Activated CD4-positive, alpha-beta T cell treated with anti-CD3 and anti-CD28 coated beads for 24 hours (primary cell): ENCODE measurements at places on chromosomes 3 and 15.

GRCh38 chr15:91849749-91850161, 3.8 kb upstream of the SLCO3A1 start:
- no peak for DNase-seq

GRCh38 chr3:136380530-136380929, 130.4 kb downstream of the PCCB start:
- DNase-seq, result no peak

- no peak for DNase-seq
Measured at GRCh38 chr3:124352149-124352539, 360.2 kb upstream of the ROPN1 start.

- no peak for DNase-seq
Measured at GRCh38 chr3:105436687-105437086, 70.0 kb downstream of the ALCAM start.

DNA sequence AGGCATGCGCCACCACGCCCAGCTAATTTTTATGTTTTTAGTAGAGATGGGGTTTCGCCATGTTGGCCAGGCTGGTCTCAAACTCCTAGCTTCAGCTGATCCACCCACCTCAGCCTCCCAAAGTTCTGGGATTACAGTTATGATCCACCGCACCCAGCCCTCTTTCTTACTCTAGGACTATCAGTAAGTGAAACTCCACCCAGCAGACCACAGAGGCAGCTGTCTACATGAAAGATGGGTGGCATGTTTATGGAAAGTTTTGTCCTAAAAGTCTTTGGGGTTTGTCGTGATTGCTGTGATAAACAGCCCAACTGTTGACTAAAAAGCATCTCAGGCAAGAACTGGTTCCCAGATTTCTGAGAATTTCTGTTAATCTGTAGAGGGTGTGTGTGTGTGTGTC, 10.9 kb downstream of the ARL6IP5 start:
- no peak for DNase-seq

DNA sequence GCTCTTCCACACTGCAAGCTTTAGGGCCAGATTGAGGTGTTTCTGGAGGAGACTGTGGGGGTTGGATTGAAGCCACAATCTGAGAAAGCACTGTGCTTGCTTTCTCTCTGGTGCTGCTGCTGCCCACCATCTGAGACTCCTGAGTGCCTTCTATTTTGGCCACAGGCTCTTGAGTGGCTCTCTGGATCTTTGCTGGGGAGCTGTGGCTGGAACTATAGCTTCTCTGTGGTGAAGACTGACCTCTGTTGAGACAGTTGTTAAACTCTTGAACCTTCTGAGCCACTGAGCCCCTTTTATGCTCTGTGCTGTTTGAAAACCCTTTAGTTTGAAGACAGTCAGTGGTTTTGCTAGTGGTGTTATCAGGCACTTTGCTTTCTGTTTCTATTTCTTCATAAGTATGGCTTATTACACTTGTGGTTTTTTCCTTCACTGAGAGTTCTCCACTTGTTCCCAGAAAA, 108.7 kb upstream of the TSPAN3 start:
- no peak for DNase-seq

GRCh38 chr15:56469483-56469882, 4.5 kb upstream of the MNS1 start:
- no peak for DNase-seq

GRCh38 chr3:81622395-81622794, 139.1 kb downstream of the GBE1 start:
- DNase-seq, result no peak

DNA sequence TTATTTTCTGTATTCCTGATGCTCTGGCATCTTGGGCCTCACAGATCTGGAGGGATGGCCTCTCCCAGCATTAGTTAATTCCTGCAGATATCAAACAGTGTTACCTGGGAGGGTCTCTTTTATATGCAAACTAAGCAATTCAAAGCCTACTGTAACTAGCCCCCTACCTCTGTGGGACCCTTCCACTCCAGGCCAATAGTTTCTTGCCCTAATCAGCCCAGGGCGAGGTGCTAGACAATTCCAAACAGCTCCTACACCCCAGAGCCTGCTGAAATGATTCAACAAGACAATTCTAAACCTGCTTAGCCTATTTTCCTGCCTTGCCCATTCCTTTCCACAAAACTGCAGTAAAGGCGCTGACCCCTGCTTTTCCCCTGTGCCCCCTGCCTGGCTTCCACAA, 106.6 kb upstream of the IGSF10 start:
- no peak for DNase-seq

DNA sequence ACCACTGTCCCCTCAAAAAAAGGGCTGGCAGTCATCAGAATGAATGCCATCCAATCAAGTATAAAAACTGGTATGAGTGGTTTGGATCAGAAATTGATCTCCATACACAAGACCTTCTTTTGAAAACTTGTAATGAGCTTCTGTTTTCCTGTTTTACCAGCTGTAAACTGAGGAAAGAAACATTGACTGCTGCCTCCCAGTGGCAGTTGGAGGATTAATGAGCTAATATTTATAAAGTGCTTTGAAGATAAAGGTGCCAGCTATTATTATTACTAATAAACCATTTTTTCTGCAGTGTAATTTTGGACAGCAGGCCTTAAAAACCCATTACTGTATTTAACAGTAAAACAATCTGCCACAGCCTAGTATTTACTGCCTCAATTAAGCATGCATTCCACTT, 11.4 kb downstream of the CHL1 start:
- no peak for DNase-seq

GRCh38 chr15:40894681-40895448, 615 bp downstream of the VPS18 start:
- DNase-seq, result no peak

- DNase-seq, result no peak
Measured at GRCh38 chr3:188113756-188114155, 40.2 kb upstream of the LPP start.

DNA sequence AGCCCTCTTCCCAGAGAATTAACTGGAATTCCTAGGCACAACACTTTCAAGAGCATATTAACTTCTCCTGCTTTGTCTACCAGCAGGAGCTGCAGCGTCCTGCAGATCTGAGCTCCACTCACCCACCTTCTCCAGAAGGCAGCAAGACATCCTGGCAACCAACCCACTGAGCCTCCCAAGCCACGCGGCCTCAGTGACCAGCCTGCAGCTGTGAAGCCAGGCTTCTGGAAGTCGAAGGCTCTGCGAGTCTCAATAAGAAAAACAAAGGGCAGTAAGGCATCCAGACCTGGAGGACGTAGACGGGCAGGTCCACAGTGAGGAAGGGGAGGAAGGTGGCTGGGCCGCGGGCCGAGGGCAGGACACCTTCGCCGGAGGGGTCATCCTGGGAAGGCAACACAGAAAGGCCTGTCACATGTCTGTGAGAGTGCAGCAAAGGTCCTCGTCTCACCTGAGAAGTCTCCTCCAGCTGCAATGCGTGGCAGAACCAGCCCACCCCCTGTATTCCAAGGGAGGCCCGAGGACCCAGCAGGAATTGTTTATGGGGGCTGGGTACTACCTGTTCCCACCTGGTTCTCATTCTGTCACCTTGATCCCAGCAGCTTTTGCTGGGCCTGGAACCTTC, 36.2 kb downstream of the ZXDC start:
- no peak for DNase-seq

- no peak for DNase-seq
Measured at GRCh38 chr3:183265157-183265642, 12.1 kb downstream of the B3GNT5 start.

- peak; percentile 9 for DNase-seq
Measured at GRCh38 chr15:70447928-70448698, 315.2 kb downstream of the UACA start.

DNA sequence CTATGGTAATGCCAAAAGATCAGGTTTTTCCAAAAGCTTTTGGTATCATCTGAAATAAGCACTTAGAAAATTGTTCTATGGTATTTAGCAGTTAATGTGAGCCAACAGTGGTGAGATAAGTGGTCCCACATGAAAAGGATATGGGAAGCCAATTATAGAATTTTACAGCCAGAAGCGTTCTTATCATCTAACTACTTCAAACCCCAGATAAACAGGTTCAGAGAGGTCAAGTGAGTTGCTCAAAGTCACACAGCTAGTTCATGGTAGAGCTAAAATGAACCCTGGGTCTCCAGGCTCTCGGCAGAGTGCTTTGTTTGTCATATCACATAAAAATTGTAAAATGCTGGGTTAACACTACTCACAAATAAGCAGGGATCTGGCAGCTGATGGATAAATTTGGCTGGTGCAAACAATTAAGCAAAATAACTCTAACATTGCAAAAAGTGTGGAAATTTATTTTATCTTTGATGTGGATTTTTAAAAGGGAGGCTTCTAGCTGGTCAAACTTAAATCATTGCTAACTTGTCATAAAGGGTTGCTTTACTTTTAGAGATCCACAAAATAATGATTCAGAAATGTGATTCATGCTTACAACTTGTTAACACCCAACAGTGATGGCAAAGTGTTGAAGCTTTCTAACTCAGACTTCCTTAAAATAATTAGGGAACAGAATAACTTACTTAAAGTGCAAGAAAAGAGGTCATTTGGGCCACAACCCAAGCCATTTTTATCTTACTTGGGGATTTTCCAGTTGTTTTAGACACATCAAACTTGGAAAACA, 202.8 kb upstream of the TBC1D5 start:
- no peak for DNase-seq
